ENCODE measurements at places on chromosomes 1 and 21.

DNA sequence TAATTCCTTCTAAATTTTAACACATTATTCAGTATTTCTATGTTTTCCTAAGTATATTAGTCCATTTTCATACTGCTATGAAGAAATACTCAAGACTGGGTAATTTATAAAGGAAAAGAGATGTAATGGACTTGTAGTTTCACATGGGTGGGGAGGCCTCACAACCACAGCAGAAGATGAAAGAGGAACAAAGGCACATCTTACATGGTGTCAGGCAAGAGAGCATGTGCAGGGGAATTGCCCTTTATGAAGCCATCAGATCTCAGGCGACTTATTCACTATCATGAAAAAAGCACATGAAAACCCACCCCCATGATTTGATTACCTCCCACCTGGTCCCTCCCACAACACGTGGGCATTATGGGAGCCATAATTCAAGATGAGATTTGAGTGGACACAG is 15.6 kb downstream of the GBP5 start:
- DNase-seq: no peak
- no peaks in the 10 kb centered on the region for H3K36me3 ChIP-seq
- H3K4me3 ChIP-seq: no peak overlapping the region
- H3K4me1 ChIP-seq: peaks cover 10% of the 10 kb centered on the region
- H3K27ac ChIP-seq: no peak overlapping the region
- no peaks in the 10 kb centered on the region for H3K27me3 ChIP-seq

DNA sequence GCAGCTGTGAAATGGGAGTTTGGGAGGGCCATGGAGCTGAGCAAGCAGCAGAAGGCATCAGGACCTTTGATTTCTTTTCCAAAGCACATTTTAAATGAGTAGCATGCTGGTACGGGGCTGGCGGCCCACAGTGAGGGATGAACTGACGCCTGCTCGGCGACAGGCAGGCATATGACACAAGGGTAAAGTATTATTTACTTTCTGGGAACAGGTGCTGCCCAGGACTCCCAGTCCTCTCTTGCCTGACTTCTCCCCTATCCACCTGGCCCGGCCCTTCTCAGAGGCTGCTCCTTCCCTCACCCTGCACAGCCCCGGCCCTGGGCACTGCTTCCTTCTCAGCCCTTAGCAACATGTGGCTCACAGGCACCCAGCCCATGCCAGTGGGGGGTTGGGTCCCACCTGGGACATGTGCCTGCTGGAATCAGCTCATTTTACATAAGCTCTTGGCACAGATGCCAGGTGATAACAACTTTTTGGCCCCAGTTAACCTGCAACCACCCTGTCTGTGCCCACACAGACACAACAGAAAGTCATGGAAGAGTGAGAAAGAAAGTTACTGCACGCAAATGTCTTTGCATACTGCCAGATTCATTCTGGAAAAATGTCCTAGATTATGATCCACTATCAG is 112.3 kb upstream of the GADD45A start:
- H3K27me3 ChIP-seq: no peaks in the 10 kb centered on the region
- no peaks in the 10 kb centered on the region for H3K36me3 ChIP-seq
- H3K4me1 ChIP-seq: peaks cover 21% of the 10 kb centered on the region
- H3K4me3 ChIP-seq: no peak overlapping the region

GRCh38 chr1:77539519-77540142 is 142.8 kb downstream of the ZZZ3 start:
- H3K36me3 ChIP-seq: no peaks in the 10 kb centered on the region
- no peaks in the 10 kb centered on the region for H3K27me3 ChIP-seq
- no peak for DNase-seq

DNA sequence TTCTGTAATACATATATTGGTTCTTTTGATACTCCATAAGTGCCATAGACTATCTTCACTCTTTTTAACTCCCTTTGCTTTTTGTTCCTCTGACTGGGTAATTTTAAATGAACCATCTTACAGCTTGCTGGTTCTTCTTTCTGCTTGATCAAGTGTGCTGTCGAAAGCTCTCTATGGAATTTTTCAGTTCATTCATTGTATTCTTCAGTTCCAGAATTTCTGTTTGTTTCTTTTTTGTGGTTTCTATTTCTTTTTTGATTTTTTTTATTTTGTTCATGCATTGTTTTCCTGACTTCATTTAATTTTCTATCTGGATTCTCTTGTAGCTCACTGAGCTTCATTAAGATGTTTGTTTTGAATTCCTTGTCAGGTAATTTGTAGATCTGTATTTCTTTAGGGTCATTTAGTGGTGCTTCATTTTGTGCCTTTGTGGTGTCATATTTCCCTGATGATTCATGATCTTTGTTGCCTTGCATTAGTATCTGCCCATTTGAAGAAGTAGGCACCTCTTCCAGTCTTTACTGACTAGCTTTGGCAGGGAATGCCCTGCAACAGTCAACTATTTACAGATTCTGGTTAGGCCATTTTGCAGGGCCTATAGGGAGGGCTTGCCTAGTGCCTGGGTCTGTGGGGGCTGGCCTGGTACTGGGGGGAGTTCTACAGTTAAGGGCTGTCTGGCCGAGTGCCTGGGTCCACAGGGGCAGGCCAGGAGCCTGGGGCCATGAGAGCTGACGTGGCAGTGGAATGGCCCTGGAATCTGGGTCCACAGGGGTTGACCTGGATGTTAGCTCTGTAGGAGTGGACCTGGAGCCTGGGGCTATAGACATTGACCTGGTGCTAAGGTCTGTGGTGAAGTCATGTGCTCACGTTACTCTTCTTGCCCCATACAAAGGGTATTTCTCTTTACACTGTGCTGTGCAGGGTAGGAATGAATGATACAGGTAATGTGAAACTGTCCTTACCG is 89.7 kb downstream of the MAGI3 start:
- no peak for DNase-seq
- H3K27ac ChIP-seq: no peak overlapping the region
- H3K4me3 ChIP-seq: no peak overlapping the region
- H3K27me3 ChIP-seq: no peaks in the 10 kb centered on the region
